ENCODE measurements at places on chromosomes 7 and 10.

DNA sequence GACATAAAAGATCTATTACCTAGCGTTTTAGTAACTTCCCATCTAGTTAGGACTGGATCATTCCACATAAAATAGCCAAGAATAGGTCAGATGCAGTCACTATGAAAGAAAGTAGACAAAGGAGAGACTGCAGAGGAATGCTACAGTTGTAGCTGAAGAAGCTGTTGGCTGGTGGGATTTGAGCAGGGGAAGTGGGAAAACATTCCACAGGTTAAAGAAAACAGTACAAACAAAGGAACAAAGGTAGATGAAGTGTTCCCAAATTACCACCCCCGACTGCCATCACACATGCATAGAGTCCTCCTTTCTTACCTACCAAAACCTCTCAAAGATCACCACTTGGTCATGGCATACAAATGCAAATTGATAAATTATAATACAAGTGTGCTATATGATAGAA lies 41.8 kb downstream of the DLD start:
- H3K4me1 ChIP-seq: no peaks in the 10 kb centered on the region
- no peak for DNase-seq
- H3K27ac ChIP-seq: no peak overlapping the region
- no peak overlapping the region for H3K4me3 ChIP-seq
- H3K27me3 ChIP-seq: no peaks in the 10 kb centered on the region

DNA sequence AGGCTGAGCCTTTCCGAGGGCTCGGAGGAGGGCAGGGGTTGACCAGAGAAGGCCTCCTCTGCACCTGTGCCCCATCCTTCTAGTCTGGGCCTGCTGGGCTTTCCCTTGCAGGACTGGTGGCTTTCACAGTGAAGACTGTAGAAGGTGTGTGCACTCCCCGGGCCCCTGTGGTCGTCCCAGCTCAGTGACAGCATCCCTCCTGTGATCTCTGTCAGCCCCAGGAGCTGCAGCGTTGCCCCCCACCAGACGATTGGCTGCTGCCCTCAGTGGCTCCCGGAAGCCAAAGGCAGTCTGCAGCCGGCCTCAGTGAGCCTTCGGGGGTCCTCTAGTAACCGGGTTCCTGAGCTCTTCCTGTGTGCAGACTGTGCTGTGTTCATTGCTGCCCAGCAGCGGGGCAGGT lies 69.4 kb upstream of the EN2 start:
- no peaks in the 10 kb centered on the region for H3K36me3 ChIP-seq
- H3K4me1 ChIP-seq: no peaks in the 10 kb centered on the region
- no peak for DNase-seq
- H3K4me3 ChIP-seq: no peak overlapping the region

DNA sequence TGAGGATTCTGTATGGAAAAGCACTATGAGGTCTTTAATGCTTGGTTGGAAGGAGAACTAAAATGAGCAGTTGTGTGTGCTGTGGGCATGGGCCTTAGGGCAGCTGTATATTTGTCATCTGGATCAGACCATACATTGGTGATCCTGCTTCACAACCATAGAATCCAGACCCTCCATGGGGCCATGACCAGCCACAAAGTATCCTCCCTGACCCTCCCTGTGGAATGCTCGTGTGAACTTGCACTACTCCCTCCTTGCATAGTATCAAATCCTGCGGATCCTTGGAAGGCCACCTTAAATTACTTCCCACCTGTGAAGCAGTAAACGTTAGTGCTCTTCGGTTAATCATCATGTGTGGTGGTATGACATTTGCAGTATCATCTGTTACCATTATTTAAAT lies 67.1 kb downstream of the BMPR1A start:
- no peak overlapping the region for H3K4me3 ChIP-seq
- DNase-seq: no peak
- H3K27me3 ChIP-seq: no peaks in the 10 kb centered on the region
- no peaks in the 10 kb centered on the region for H3K36me3 ChIP-seq
- H3K4me1 ChIP-seq: no peaks in the 10 kb centered on the region
- H3K27ac ChIP-seq: no peak overlapping the region

- no peak overlapping the region for H3K27ac ChIP-seq
- DNase-seq: no peak
- H3K4me3 ChIP-seq: no peak overlapping the region
- H3K4me1 ChIP-seq: no peaks in the 10 kb centered on the region
Measured at GRCh38 chr10:24469993-24470392, 253.7 kb downstream of the ARHGAP21 start.

DNA sequence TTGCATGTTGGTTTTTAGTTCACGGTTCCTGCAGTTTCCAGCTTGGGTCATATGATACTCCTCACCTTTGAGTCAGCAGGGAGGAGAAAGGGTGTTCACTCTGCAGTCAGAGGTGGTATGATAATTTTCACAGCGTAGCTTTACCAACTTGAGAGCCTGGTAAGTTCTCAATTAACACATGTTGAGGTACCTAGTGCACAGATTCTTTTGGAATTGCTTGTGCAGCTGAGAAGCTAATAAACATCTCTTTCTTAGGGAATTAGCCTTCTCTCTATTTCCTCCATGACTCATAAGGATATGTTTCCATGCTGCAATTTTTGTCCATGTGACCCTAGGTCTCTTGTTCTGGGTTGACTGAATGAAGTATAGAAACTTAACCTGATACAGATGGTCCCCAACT lies 166.6 kb downstream of the KIF20B start:
- H3K4me1 ChIP-seq: no peaks in the 10 kb centered on the region
- H3K36me3 ChIP-seq: no peaks in the 10 kb centered on the region
- H3K27me3 ChIP-seq: no peaks in the 10 kb centered on the region
- no peak overlapping the region for H3K4me3 ChIP-seq

GRCh38 chr7:146670532-146670931 lies 553.9 kb downstream of the CNTNAP2 start:
- no peaks in the 10 kb centered on the region for H3K36me3 ChIP-seq
- no peaks in the 10 kb centered on the region for H3K27me3 ChIP-seq
- DNase-seq: no peak
- H3K4me3 ChIP-seq: no peak overlapping the region
- H3K27ac ChIP-seq: no peak overlapping the region
- no peaks in the 10 kb centered on the region for H3K4me1 ChIP-seq

DNA sequence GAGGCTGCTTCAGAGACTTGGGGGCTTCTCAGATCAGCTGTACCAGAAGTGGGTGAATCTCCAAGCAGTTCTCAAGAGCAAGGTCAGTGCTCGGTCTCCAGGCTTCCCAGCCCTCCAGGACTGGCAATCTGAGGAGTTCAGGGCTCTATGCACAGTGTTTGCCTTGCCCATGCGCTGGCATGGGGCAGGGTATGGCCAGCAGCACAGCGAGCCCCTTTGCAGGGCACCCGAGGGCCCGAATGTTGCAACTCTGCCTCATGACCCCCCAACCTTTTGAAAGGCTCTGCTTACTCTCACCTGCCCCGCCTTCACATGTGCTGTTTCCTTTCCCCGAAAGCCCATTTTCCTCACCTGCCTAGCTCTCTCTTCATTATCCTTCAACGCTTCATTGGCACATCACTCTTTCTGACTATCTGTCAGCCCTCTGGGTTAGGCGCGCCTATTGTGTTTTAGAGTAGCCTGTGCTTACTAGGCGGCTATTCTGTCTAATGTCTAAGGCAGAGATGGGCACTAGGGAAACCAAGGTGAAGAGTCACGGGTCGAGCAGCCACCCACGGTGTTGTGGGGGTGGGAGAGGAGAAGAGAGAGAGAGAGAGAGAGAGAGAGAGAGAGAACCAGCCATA lies 83.6 kb downstream of the WDFY4 start:
- no peak overlapping the region for H3K27ac ChIP-seq
- no peak overlapping the region for H3K4me3 ChIP-seq
- no peaks in the 10 kb centered on the region for H3K36me3 ChIP-seq
- H3K4me1 ChIP-seq: no peaks in the 10 kb centered on the region

DNA sequence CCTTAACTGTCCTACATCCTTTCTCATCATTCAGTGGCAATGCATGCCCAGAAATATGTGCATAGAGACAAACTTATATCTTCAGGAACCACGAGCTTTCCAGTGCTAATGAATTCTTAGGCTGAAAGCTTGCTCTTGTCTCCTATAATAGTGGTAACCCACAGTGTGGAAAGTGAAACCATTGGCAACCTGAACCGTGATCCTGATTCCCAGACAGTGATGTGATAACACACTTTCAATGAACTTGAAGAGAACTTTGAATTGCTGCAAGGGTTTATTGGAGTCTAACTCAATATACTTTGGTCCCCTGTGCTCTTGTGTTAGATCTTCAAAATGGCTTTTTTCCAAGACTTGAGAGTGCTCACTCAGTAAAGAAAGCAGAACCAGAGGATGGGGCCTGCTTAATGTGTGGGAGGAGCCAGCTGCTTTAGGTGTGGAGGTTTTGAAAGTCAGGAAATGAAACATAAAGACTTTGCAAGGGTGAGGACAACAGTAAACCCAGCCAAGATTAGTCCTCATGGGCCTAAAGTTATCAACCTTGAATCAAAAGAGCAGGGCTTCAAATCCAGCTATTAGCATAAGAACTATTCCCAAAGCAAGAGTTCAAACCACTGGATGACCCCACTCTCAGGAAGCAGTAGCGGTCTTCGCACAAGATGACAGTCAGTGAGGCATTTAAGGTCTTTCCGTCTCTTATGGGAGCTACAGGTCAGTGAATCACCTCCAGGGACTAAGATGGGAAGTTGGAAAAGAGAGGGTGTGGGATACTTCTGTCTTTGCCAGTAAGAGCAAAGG lies 332.4 kb upstream of the NRP1 start:
- H3K36me3 ChIP-seq: no peaks in the 10 kb centered on the region
- H3K4me1 ChIP-seq: peaks cover 3% of the 10 kb centered on the region
- H3K27ac ChIP-seq: no peak overlapping the region
- H3K27me3 ChIP-seq: no peaks in the 10 kb centered on the region
- no peak overlapping the region for H3K4me3 ChIP-seq

DNA sequence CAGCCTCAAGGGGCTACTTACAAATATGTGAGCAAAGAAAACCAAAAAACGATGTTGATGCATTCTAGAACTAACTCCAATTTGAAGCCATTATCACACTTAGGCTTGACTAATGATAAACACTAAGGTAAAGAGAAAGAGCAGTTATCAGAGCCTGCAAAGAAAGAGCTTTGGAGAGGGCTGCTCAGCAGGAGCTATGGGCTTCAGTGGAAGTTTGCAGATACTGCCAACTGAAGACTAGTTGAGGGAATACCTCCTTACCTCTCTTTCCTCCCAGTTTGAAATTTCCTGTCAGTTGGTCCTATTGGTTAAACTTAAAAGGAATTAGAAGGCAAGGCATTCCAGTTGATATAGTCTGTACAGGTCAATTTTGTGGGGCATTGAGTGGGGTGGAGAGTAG lies 498.1 kb upstream of the POT1 start:
- H3K4me3 ChIP-seq: no peak overlapping the region
- no peak overlapping the region for H3K27ac ChIP-seq
- no peaks in the 10 kb centered on the region for H3K36me3 ChIP-seq
- DNase-seq: no peak
- H3K4me1 ChIP-seq: peaks cover 4% of the 10 kb centered on the region

DNA sequence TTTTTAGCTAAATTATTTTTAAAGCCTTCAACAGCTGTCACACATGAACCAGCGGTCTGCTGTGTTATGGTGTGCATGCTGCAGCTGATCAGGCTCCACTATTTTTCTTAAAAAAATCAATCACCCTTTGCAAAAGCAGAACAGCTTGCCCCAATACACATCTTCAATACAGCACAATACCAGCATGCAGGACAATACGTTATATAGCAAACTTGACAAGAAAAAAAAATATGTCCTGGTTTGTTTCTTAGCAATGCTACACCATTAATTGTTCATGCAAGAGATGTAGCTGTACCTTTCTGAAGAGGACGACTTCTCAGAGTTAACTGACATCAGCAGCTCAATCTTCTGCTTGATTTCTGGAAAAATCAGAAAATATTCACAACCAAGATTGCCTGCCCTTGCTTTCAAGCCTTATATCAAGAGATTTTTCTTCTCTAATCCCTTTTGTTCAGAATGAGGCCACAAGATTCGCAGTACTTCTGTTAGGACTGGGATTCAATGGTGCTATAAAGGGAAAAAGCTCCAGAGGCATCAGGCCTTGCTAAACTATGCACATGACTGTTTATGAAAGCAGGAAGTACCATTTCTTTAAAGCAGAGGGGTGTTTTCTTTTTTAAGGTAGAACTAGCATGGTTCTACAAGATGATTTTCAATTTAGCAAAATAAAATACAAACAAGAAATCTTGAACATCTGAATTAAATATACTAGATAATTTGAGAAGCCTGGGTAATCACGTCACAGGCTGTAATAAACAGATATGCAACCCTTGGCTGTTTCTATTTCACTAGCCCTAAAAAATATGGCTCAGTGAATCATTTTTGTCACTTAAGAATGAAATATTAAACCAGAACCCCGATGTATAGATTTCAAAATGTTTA lies 120.0 kb downstream of the SRPK2 start:
- peak overlapping the region; percentile 52 for H3K4me3 ChIP-seq
- no peaks in the 10 kb centered on the region for H3K27me3 ChIP-seq
- no peaks in the 10 kb centered on the region for H3K36me3 ChIP-seq
- peak; percentile 58 for DNase-seq

GRCh38 chr10:109993551-109994330 lies 14.0 kb upstream of the ADD3 start:
- H3K36me3 ChIP-seq: no peaks in the 10 kb centered on the region
- no peak overlapping the region for H3K27ac ChIP-seq
- no peak overlapping the region for H3K4me3 ChIP-seq

GRCh38 chr7:117975476-117975875 lies 102.2 kb upstream of the CTTNBP2 start:
- H3K36me3 ChIP-seq: no peaks in the 10 kb centered on the region
- H3K4me3 ChIP-seq: no peak overlapping the region
- no peaks in the 10 kb centered on the region for H3K4me1 ChIP-seq
- H3K27ac ChIP-seq: no peak overlapping the region
- H3K27me3 ChIP-seq: no peaks in the 10 kb centered on the region

- DNase-seq: no peak
- H3K36me3 ChIP-seq: no peaks in the 10 kb centered on the region
- no peak overlapping the region for H3K4me3 ChIP-seq
Measured at GRCh38 chr7:143015926-143016490, 10.9 kb downstream of the OR9A2 start.

DNA sequence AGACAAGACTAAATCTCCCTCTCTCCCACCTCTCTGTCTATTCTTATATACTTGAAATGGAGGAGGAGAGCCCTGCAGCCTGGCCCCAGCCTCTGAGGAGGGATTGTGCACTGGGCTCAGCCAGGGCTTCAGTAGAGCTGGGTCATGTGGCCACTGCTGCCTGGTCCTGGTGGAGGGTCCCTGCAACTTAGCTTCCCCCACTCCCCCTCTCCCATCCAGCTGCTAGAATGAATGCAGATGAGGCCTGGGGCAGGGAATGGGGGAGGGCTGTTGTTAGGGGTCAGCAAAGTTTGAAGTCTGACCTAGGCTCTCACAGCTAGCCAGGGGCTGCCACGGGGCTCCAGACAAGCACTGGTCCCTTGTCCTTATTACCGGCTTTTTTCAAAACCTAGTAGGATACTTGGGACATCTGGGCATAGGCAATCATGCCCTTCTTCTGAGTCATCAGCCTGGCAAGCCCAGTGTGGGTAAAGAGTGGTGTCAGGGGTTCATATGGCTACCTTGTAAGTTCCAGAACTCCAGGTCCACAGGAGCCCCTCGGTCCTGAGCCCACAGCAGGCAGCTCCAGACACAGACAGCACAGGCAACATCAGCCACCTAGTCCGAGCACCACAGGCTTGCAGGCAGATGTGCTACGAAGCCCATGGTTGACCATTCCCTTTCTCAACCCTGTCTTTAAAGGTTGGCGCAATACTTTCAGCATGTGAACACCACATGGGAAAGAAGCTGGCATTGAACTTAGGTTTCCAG lies 12.8 kb upstream of the CXCL12 start:
- no peaks in the 10 kb centered on the region for H3K36me3 ChIP-seq
- no peak overlapping the region for H3K4me3 ChIP-seq
- DNase-seq: no peak
- no peaks in the 10 kb centered on the region for H3K27me3 ChIP-seq

All from natural killer cell (primary cell).